ENCODE measurements at places on chromosomes 13 and 19.

GRCh38 chr13:111347438-111347837 is 27.0 kb downstream of the TEX29 start:
- DNase-seq = no peak

GRCh38 chr13:46668302-46668720 is 115.3 kb downstream of the LRCH1 start:
- peak; percentile 2 for DNase-seq

DNA sequence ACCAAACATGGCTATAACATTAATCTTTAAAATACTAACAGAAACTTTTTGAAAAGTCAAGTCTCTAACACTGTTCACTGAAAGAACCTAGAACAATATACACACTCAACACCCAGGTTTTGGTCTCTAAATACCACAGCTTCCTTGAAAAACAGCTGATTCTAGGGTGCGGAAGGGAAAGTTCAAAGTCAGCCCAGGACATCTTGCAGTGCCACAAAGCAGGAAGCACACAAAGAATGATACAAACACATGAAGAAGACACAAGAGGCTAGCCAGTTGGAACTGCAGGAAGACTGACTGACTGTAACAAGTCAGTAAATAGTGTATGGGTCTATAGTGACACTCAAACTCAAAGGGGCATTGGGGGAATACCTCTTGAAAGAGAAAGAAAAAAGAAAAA is 4.6 kb downstream of the DEDD2 start:
- DNase-seq = no peak

- DNase-seq = no peak
Measured at GRCh38 chr13:41851351-41851750, 109.6 kb downstream of the VWA8 start.

GRCh38 chr19:23393121-23393520 is 2.1 kb downstream of the ZNF91 start:
- no peak for DNase-seq

GRCh38 chr13:109131698-109132257 is 502.4 kb downstream of the MYO16 start:
- no peak for DNase-seq

DNA sequence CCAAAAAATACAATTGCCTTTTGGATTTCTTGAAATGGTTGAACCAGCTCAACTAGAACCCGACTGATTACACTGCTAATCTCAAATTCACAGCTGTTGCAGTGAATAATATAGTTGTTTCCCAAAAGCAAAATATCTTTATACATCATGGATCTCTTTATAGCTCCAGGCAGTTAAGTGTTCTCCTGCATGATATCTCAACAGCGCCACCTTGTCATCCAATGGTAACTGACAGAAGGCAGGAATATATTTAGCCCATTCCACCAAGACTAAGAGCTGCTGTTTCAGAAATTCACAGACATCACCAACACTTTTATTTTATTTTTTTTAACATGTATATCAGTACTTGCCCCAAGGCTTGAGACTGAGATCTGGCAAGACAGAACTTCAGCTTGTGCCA is 1141.0 kb upstream of the PRR20A start:
- no peak for DNase-seq

DNA sequence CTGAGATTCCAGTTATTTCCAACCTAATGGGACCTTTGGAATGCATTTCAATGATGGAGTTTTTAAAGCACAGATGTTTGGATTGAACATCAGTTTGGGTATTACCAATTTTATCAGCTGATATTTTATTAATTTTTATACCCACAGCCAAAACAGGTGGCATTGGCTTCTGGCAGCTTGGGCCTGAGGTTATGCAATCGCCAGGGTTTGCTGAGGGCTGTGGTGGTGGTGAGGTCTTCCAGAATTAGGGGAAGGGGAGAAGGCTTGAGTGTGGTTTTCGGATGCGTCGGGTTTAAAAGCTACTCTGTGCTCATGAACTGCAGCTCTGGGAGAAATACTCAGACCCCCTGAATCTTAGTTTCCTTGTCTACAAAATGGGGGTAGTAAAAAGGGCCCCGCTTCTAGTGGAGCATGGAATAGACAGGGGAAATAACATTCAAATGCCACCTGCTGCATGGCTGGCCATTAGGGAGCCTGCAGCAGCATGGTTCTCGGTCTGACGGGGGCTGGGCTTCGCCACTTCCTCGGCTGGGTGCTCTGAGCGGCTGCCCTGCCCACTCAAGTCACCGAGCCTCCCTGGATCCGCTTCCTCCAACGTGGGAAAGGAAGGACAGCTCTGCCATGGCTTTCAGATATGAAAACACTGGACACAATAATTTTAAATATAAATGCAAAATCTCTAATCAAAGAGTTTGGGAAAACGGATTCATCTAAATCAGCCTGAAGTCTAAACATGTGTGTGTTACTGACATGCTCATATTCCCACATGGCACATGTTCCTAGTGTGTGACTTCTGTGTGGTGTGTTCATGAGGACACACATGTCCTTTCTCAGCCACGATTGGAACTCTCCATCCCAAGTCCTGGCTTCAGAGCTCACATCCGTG is 35.2 kb downstream of the ADPRHL1 start:
- no peak for DNase-seq

DNA sequence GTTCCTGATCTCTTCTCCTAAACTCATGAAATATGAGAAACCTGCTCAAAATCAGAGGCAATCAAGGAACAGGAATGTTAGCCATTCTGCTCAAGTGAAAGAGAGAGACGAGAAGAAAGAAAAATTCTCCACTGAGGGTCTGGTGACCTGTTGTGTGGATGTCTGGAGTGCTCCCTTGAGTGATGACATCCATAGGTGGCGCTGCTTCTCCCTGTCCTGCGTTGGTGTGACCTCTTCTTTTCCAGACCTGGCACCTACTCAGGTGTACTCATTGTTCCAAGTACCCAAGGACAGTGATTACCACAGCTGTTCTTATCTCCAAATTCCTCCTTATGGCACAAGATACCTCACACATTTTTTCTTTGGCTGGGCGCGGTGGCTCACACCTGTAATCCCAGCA is 4.0 kb downstream of the ZNF223 start:
- DNase-seq = no peak

- DNase-seq = no peak
Measured at GRCh38 chr19:23160766-23161165, 43.9 kb downstream of the ZNF730 start.

DNA sequence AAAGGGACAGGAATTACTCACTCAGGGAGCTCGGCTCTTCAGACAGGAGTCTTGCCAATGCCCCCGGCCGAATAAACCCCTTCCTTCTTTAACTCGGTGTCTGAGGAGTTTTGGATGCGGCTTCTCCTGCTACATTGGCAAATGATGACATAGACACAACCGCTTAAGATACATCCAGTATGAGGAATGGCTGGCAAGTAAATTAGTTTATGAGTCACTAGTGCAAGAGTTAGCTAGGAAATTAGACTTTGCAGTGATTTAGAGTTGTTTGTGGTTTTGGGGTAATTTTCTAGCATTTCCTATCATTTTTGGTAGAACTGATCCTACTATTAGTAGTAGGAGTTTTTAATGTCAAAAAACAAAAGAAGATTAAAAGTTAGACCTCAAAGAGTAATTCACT is 166.2 kb downstream of the SLITRK1 start:
- no peak for DNase-seq

GRCh38 chr19:41386442-41386841 is 10.1 kb downstream of the TMEM91 start:
- no peak for DNase-seq

DNA sequence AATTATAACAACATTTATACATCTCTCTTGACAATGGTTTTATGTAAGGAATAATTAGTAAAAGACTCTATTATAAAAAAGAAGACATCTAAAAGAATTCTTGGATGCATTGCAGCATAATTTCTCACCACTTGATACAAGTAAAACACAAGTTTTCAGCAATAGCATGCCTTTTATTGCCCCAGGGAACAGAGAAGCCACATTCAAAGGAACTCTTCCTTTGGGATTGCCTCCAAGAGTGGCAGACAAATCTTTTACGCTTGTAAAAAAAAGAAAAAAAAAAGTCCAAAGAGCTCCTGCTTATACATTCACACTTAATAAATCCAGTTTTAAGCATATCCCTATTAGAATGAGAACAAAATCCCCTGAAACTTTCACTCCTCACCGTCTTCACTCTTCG is 2357.8 kb upstream of the PCDH20 start:
- DNase-seq = no peak

DNA sequence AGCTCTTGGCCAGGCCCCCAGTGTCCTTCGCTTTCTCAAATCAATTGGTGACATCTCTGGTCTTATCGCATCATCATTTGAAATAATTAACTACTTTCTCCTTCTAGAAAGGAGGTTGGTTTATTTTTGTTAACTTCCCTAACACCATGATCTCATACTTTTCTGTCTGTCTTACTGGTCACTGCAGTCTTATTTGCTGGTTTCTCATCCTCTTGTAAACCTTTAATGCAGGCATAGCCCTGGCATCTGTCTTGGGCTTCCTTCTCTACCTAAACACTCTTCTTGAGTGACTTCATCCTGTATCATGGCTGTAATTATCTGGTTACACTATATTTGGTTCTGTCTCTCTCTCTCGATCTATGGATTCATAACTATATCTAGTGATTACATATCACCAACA is 152.8 kb downstream of the CYSLTR2 start:
- no peak for DNase-seq

DNA sequence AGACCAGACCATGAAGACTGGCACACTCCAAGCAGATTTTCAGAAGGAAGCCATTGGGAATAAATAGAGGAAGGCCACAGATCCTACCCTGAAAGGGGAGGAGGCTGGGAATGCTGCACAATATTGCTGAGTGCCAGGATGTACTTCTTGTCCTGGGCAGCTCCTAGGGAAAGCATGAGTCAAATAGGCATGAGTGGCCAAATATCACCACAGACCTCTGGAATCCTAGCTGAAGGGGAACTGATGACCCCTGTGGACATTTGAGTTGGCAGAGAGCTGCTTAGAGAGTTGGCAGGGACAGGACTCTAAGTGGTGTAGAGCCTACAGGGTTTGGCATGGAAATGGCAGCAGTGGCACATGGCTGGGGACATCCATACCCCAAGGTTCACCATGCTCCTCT is 234.3 kb upstream of the TRPC4 start:
- no peak for DNase-seq

DNA sequence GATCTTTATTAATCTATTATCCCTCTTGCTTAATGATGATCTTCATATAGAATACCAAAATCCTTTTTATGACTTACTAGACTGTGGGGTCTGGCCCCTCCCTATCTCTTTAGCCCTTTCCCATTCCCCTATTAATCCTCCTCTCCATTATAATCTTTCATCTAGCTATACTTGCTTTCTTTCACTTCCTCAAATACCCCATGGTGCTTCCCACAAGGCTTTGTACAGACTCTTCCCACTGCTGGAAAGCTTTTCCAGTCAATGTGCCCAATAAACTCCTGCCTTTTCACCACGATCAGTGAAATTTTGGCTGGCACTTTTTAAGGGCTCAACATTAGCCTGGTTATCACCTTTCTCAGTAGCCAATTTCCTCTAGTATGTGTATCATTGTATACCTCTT is 3.2 kb upstream of the EBPL start:
- DNase-seq = no peak

- no peak for DNase-seq
Measured at GRCh38 chr13:98986226-98986846, 8.5 kb upstream of the DOCK9 start.

- DNase-seq = no peak
Measured at GRCh38 chr13:109389456-109389855, 396.9 kb downstream of the IRS2 start.

- peak; percentile 89 for DNase-seq
Measured at GRCh38 chr19:51422053-51422448, 4.6 kb upstream of the SIGLEC10 start.

- DNase-seq = no peak
Measured at GRCh38 chr13:110218581-110219201, 88.3 kb downstream of the COL4A1 start.

GRCh38 chr13:48448285-48448958 is 35.5 kb upstream of the LPAR6 start:
- DNase-seq = no peak

DNA sequence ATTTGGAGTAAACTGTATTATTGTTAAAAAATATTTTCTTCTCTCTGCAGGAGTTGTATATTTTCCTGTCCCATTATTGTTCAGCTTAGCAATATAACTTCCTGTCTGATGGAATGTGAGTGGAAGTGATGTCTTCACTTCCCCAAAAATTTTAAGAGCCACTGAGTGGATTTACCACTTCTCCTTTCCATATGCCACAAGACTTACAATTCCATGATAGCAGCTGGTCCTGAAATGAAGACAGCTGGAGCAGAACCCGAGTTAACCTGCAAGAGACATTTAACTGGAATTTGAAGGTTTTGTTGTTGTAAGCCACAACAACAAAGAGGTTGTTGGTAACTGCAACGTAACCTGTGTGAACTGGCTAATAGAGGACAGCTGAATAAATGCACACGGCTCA is 23.4 kb upstream of the TBC1D4 start:
- DNase-seq = no peak

DNA sequence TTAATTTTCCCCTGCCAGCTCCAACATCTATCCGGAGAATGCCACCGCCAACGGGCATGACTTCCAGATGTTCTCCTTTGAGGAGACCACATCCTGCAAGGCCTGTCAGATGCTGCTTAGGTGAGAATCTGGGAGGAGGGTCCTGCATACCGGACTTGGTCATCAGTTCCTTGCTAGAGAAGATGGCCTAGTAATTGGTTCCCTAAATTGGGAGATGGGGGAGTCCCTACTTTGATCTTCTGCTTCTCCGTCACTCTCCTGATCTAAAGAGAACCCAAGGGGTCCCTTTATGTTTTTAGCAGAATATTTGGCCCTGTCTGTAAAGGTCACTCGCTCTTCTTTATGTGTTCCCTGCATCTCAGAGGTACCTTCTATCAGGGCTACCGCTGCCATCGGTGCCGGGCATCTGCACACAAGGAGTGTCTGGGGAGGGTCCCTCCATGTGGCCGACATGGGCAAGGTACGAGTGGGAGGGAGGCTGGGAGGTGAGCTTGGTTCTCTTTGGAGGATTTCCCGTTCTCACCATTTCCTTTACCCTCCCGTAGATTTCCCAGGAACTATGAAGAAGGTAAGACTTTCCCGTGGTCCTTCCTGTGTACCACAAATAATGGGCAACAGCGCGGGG is 54.1 kb upstream of the ADGRE1 start:
- DNase-seq = no peak

GRCh38 chr13:21243045-21243897 is 66.8 kb downstream of the MRPL57 start:
- DNase-seq = no peak

GRCh38 chr13:108780706-108781105 is 151.3 kb downstream of the MYO16 start:
- DNase-seq = no peak

- no peak for DNase-seq
Measured at GRCh38 chr13:23460921-23461320, 27.4 kb upstream of the SACS start.

- DNase-seq = no peak
Measured at GRCh38 chr13:48448959-48449614, 36.2 kb upstream of the LPAR6 start.

Data from urothelium cell line (cell line).